A549 (cell line): ENCODE measurements at places on chromosomes 12 and 14. TPM values are rescaled to one million over a fixed set of nuclear protein-coding genes. Genes with fewer than 3 reads are reported as not detected.

TRHDE gene
- 0.10 to 0.32 TPM (median 0.13 TPM) in 3 replicates for polyA plus RNA-seq

TAC3 gene
- not detected in 3 replicates for polyA plus RNA-seq

C1S gene
- polyA plus RNA-seq: 61.2 to 76.2 TPM (median 65.5 TPM) in 3 replicates

TAS2R20 gene
- 0.15 to 0.21 TPM (median 0.15 TPM) in 3 replicates for polyA plus RNA-seq

AICDA gene
- polyA plus RNA-seq: 0.05 to 0.16 TPM (median 0.05 TPM) in 3 replicates

SAMD15 gene
- polyA plus RNA-seq: 2.1 to 2.5 TPM (median 2.2 TPM) in 3 replicates

GPR84 gene
- polyA plus RNA-seq: 0.04 TPM in 1 of 3 replicates, not detected in the others

NGB gene
- polyA plus RNA-seq: not detected in 3 replicates

DNA sequence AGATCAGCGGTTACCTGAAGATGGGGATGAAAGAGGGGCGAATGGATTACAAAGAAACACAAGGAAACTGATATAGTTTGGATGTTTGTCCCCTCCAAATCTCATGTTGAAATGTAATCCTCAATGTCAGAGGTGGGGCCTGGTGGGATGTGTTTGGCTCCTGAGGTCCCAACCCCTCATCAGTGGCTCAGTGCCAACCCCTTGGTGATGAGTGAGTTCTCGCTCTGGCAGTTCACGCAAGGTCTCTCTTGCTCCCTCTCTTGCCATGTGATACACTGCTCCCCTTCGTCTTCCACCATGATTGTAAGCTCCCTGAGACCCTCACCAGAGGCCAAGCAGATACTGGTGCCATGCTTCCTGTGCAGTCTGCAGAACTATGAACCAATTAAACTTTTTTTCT is 28.0 kb downstream of the ITGA7 start:
- DNase-seq: no peak

DNA sequence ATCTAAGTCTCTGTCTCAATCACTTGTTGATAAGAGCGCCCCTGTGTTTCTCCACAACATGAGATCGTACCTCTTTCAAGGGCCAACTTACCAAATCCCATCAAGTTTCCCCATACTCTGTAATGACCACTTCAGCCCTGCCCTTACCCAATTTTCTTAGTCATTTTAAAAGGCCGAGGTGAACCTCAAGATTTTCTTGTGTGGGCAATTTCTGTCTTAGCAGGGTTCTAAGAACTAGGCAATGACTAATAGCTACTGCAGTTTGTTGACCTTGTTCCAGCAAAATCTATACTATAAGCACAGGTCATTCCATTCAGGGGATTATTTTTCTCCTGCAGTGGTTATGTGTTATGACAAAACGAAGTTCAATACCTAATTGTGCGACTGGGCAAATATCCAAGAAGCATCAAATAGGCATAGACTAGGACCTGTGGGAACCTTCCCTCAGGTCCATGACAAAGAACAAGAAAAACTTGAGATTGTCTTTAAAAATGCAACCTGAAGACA is 359.8 kb downstream of the PCNX1 start:
- no peak for DNase-seq

GRCh38 chr14:20413744-20414082 is 412 bp upstream of the TEP1 start:
- DNase-seq: no peak

DNA sequence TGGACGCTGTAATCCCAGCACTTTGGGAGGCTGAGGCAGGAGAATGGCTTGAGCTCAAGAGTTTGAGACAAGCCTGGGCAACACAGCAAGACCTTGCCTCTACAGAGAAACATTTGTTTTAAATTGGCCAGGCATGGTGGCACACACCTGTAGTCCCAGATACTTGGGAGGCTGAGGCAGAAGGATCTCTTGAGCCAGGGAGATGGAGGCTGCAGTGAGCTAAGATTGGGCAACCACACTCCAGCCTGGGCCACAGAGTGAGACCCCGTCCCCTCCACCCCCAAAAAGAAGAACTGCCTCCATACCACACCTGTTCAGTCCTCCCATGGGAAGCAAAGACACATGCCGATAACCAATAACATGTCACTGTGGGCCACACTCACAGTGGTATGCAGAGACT is 19.2 kb downstream of the CCDC85C start:
- no peak for DNase-seq

DNA sequence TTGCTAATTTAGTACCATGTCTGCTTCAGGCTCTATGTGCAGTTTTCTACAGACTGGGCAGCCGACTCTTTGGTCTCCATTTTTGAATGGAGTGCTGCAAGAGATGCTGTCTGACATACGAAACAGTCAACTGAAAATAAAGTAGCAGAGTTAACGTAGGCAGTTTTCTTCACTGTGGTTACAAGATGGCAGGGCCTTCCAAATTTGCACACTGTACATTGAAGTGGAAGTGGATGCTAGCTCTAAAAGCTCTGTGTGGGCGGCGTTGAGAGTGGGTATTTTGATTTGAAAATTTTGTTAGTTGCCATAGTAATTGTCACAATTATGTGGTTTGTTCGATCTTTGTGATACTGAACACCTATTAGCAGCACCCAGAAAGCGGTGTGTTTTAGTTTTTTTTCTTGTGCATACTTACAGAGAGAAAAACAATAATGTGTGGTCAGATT is 154.9 kb upstream of the ATP2B1 start:
- DNase-seq: no peak

DNA sequence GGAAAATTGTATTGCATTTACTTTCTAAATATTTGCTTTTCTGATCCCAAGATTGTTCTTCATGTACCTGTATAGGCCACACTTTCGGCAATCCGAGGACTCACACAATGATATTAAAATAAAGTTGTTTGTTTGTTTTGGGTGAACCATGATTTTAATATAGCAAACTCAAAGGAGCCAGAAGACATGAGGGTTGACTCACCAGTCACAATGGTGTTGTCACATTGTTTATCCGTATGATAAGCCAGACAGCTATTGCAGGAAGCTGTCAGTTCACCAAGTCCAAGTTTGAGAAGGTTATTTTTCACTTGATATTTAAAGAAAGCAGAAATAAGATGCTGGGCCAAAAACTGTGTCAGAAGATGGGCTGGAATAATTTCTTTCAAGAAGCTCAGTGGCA is 67.1 kb upstream of the CPM start:
- no peak for DNase-seq

GRCh38 chr14:57749267-57749666 is 116.6 kb downstream of the SLC35F4 start:
- DNase-seq: no peak

GRCh38 chr12:52207895-52208294 is 16.1 kb upstream of the KRT80 start:
- DNase-seq: no peak

DNA sequence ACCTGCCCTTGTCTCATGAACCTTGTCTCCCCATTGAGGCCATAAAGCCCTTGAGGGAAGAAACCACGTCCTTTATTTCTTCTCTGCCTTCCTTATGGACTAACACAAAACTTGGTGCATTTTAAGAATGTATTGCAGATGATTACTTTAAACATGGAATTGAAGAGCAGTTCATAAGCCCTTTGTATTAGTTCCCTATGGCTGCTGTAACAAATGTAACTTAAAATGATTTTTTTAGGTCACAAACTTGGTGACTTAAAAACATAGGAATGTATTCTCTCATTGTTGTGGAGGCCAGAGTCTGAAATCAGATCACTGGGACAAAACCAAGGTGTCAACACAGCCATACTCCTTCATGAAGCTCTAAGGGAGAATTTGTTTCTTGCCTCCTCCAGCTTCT is 185.5 kb downstream of the PHLDA1 start:
- DNase-seq: no peak

DNA sequence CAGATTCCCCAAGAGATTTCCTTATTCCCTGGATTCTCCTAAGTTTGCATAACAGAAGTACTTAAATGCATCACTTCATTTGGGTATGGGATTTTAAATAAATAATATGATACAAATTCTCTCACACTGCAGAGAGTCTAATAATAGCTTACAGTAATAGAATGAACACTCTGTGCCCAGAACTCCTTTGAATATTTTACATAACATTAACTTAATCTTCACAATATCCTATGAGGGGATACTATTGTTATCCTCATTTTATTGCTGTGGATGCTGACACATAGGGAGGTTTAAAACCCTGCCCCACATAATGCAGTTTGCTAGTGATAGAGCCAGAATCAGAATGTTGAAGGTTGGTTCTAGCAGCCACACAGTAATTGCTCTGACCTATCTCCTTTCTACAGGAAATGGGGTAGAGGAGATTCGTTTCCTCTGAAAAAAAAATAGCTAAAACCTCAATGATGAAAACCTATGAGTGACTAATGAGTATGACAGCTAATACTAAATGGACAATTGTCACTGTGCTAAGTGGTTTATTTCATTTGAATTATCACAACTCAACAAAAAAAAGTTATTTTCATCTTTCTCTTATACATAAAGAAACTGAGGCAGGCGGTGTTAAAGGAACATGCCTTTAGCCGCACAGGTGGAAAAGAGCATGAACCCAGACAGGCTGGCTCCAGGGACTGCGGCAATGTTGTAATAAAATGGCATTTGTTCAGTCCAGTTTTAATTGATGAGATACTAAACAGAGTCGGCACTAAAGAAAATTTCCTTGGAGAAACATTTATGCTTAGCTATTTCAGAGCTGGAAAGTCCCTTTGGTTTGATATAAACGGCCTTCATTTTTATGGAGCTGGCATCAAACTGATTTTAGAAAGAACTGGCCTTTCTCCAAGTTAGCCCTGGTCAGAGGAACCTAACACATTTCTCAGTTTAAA is 880.9 kb downstream of the NRXN3 start:
- no peak for DNase-seq

DNA sequence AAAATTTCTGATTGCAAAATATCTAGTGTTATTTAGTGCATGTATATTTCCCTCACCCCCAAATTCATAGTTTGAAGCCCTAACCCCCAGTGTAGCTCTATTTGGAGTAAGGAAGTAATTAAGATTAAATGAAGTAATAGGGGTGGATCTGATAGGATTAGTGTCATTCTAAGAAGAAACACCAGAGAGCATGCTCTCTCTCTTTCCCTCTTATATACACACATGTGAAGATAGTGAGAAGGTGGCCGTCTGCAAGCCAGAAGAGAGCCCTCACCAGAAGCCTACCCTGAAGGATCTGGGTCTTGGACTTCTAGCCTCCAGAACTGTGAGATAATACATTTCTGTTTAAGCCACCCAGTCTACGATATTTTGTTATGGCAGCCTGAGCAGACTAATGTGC is 120.3 kb downstream of the TMEM30B start:
- DNase-seq: no peak

- DNase-seq: no peak
These were observed 158.9 kb downstream of the KIF26A start for GRCh38 chr14:104297313-104297704.

GRCh38 chr12:62576503-62576902 is 109.9 kb downstream of the MON2 start:
- no peak for DNase-seq

DNA sequence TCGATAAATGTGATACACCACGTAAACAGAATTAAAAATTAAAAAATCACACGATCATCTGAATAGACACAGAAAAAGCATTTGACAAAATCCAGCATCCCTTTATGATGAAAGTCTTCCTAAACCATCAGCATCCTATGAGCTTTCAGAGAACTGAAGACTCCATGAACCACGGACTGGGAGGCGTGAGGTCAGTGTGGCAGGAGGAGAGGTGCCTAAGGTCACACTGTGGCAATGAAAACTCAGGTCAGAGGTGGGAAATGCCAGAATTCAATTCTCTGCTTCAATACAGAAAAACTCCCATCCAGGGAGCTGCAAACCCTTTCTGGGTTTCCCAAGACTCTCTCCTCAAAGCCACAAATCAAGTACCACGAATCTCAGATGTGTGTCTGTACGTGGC is 51.6 kb downstream of the KDM2B start:
- no peak for DNase-seq
